ENCODE measurements at places on chromosomes 3 and 15.

DNA sequence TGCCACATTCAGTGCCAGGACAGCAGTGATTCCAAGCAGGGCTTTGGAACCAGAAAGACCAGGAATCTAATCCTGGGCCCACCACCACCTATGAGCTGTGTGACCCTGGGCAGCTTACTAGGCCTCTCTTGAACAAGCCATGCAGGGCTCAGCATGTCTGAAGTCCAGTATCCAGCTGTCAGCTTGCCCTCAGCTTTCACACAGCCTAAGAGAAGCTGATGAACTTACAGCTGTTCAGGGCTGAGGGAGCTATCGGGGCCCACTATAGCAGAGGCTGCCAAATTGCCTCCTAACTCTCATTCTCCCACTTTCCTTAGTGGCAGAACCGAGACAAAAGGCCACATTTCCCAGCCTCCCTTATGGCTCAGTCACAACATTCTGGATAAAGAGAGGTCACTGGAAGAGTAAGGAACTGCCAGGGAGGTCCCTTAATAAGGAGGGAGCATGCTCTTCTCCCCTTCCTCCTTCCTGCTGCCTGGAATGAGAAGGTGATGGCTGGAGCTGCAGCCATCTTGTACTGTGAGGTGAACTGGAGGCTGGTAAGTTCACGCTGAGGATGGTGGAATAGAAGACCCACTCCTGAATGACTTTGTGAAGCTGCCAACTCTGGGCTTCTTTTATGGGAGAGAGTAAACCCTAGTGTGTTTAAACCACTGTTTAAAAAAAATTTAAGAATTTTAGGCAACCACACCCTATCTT, 34.5 kb downstream of the FEM1B start:
- DNase-seq: no peak

DNA sequence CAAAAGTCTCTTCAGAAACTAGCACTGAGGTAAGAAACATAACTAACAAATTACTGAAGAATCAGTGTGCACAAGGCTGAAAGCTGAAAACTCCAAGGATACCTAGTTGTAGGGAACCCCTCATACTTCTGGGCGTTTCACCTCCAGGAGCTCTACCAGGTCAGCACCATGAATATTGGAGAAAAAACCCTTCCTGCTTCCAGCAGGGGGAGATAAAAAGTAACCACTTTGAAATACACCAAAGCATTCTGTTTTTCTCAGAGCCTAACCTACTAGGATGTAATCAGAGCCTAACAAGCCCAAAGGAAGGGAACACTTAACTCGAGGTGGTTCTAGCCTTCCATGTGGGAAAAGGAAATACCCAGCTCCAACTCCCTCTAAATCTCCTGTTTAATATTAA, 175.8 kb upstream of the MME start:
- no peak for DNase-seq

DNA sequence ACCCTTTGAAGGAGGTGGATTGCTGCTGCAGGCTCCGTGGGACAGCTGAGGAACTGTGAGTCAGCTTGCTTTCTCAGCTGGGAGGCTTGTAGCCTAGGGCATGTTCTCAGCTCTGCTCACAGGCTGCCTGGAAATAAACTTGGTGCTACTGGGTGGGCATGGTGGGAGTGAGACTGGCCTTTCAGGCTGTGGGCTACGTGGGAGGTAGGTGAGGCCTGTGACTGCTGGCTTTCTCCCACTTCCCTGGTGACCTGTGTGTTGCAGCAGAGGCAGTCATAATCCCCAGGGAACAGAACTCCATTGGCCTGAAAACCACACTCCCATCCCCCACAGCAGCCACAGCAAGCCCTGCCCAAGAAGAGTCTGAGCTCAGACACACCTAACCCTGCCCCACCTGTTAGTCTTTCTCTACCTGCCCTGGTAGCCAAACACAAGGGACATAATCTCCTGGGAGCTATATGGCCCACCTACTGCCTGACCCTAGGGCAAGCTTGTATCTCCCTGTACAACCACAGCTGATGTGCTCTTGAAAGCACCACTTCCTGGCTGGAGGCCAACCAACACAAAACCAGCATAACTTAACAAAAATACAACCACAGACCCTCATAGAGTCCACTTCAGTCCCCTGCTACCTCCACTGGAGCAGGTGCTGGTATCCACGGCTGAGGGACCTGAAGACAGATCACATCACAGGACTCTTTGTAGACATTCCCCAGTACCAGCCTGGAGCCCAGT, 236.5 kb downstream of the SQOR start:
- no peak for DNase-seq

- DNase-seq: no peak
These were observed 34.6 kb downstream of the MUC20 start for GRCh38 chr3:195755391-195755790.

DNA sequence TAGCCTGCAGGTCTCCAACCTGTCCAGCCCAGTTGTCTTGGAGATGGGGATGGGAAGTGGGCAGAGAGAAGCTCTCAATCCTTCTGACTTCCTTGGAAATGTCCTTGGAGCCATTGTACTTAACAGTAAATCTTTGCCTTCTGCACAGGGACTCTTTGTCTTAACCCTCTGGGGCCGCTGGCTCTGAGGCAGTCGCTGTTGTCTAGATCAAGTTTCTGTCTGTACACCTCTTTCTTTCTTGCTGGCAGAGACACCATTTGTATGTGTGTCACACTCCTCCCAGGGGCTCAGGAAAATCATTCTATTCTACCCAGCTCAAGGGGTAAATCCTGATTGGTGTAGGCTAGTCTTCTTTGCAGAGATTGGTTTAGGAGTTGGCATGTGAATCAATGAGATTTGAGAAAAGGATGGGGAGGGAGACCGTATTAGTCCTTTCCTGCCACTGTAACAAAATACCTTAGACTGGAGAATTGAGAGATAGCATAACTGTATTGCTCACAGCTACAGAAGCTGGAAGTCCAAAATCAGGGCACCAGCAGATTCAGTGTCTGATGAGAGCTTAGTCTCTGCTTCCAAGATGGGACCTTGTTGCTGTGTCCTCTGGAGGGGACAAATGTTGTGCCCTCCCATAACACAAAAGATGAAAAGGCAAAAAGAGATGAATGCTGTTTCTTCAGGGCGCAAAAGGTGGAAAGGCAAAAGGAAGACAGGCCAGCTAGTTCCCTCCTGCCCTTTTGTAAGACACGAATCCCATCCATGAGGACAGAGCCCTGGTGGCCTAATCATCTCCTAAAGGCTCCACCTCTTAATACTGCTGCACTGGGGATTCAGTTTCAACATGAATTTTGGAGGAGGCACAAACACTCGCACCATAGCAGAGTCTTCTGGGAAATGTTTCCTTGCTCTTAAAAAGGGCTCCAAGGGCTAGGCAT, 66.3 kb downstream of the PPCDC start:
- DNase-seq: no peak

- no peak for DNase-seq
These were observed 253.2 kb upstream of the LRTM1 start for GRCh38 chr3:55180936-55181535.

- DNase-seq: no peak
These were observed 6.0 kb downstream of the TMED3 start for GRCh38 chr15:79316864-79317263.

DNA sequence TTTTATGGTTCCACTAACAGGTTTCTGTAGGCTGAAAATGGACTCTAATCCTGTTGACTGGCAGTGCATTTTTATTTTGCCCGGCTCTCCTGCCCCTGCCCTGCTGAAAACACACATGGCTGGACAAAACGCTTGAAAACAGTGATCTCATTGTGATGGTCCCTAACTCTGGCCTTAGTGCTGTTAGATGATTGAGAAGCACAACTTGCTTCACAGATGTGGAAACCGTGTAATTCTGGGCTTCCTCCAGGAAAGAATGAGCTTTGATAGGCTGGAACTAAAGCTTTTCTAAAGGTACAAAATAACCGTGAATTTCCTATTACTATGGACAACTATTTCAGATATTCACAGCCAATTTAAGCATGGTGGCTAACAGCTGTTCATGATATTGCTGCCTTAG, 121.4 kb downstream of the VGLL3 start:
- no peak for DNase-seq

DNA sequence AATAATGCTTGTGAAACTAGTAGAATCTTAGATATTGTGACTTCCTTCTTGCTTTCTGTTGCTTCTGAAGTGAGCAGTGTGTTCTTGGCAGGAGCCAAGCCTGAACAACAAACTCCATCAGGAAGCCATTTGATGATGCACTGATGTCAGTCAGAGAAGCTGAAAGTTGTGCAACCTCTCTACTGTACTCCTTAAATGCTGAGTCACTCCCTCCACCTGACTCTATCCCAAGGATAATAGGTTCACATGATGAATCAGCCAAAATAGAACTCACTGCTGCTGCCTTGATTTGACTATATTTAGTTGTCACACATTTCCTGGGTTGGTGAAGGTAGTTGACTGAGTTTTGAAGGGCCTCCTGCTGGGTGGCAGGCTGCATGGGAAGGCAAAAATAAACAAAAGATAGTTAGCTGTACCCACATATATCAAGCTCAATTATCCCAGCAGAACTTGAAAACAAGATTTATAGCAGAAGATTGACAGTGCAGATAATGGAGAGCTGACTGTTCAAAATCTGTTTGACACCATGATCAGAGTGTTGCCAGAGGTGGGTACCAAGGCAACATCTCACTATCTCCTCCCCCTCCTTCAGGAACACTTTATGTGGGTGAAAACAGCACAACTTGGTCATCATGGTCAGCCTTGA, 328.4 kb upstream of the DPH6 start:
- no peak for DNase-seq

- DNase-seq: peak; percentile 49
These were observed 5.5 kb upstream of the GP5 start for GRCh38 chr3:194404365-194405140.

DNA sequence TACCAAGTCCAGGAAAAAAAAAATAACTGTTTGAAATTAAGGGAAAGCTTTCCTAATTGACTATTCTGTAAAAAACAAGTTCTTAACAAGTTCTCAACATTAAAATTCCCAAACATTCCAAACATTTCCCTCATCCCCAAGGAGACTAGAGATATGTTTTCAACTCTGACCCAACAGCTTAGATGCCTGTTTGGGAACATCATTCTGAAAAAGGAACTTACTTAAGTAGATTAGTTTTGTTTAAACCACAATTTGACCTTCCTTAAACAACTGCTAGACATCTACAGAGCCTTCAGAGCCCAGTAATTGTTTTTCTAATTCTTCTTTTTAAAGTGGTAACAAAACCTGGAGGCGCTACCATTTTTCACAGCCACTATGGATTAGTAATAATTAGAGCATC, 12.8 kb downstream of the UBR1 start:
- no peak for DNase-seq

GRCh38 chr3:170531054-170531453, 54.8 kb downstream of the SLC7A14 start:
- no peak for DNase-seq

GRCh38 chr15:31377030-31377429, 50.4 kb downstream of the KLF13 start:
- no peak for DNase-seq

GRCh38 chr3:172612871-172613678, 89.8 kb upstream of the TNFSF10 start:
- DNase-seq: no peak

- no peak for DNase-seq
These were observed 8.0 kb downstream of the IP6K2 start for GRCh38 chr3:48709051-48709461.

DNA sequence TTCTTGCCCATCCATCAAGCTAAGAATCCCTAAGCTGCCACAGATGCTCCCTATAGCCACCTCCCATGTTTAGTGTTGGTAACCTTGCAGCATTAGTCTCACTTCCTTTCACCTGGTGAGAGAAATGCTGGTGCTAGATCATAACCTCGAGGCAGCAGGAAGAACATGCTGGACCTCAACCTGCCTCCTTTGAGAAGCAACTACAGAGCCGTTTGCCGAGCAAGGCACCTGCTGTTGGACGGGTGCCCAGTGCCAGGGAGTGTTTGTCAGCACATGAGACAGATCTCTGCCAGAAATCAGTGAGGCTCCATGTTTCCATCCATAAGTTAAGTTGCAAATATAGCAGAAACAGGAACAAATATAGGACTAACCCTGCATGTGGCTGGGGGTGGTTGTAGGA, 955.7 kb downstream of the TUSC7 start:
- no peak for DNase-seq

GRCh38 chr15:29379647-29380046, 110.0 kb upstream of the NSMCE3 start:
- DNase-seq: no peak

DNA sequence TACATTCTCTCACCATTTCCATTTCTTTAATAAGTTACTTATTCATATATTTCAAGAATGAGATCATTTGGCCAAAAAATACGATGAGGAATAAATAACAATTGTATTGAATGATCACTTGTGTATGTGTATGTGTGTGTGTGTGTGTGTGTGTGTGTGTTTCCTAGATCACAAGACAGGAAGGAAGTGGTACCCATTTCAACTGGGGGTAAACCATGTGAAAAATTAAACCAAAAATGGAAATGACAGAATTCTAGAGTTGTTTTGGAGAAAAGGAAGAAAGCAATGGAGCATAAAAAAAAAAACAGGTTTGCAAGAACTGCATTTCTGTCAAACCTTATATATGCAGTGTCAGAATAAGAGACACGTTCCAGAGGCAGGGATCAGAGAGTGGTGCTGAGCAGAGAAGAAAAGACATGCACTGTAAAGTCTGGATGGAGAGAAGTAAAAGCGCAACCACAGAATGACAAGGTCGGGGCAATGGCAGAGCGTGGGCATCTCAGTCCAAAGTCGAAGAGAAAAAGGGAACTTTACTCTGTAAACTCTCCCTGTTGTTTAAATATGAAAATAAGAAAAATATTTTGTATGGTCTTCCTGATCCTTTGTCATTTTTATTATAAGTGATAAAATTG, 75.5 kb downstream of the PEX5L start:
- no peak for DNase-seq

- DNase-seq: no peak
These were observed 11.8 kb upstream of the EID1 start for GRCh38 chr15:48866141-48866563.

GRCh38 chr15:79973456-79974195, 2.6 kb upstream of the BCL2A1 start:
- DNase-seq: peak; percentile 44

- DNase-seq: no peak
These were observed 21.0 kb downstream of the RARB start for GRCh38 chr3:25448750-25449692.

DNA sequence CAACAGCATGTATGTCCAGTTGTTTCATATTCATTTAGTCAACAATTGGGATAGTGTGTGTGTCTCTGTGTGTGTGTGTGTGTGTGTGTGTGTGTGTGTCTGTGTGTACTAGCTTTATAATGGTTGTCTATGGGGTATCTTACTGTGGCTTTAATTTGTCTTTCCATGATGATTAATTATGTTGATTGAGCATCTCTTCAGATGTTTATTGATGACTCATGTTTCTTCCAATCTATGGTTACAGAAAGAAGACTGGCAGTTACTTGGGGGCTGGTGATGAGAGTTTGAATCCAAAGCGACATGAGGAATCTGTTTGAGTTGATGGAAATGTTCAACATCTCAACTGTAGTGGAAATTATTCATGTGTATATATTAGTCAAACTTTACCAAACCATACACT, 440.1 kb downstream of the ZNF385D start:
- no peak for DNase-seq

GRCh38 chr3:176951586-176952292, 245.5 kb downstream of the TBL1XR1 start:
- no peak for DNase-seq

- no peak for DNase-seq
These were observed 49.8 kb upstream of the ARL8B start for GRCh38 chr3:5072100-5072816.

All from T-helper 1 cell (primary cell).